Activated naive CD4-positive, alpha-beta T cell treated with anti-CD3 and anti-CD28 coated beads for 36 hours (primary cell): ENCODE measurements at places on chromosomes 3 and 15. TPM values are rescaled to one million over a fixed set of nuclear protein-coding genes. Genes with fewer than 3 reads are reported as not detected.

- no peaks in the 10 kb centered on the region for H3K36me3 ChIP-seq
- H3K27me3 ChIP-seq: no peaks in the 10 kb centered on the region
- peaks cover 12% of the 10 kb centered on the region for H3K4me1 ChIP-seq
- no peak for DNase-seq
- H3K27ac ChIP-seq: no peak overlapping the region
- H3K4me3 ChIP-seq: no peak overlapping the region
Measured at GRCh38 chr3:29186131-29186599, 94.7 kb upstream of the RBMS3 start.

DNA sequence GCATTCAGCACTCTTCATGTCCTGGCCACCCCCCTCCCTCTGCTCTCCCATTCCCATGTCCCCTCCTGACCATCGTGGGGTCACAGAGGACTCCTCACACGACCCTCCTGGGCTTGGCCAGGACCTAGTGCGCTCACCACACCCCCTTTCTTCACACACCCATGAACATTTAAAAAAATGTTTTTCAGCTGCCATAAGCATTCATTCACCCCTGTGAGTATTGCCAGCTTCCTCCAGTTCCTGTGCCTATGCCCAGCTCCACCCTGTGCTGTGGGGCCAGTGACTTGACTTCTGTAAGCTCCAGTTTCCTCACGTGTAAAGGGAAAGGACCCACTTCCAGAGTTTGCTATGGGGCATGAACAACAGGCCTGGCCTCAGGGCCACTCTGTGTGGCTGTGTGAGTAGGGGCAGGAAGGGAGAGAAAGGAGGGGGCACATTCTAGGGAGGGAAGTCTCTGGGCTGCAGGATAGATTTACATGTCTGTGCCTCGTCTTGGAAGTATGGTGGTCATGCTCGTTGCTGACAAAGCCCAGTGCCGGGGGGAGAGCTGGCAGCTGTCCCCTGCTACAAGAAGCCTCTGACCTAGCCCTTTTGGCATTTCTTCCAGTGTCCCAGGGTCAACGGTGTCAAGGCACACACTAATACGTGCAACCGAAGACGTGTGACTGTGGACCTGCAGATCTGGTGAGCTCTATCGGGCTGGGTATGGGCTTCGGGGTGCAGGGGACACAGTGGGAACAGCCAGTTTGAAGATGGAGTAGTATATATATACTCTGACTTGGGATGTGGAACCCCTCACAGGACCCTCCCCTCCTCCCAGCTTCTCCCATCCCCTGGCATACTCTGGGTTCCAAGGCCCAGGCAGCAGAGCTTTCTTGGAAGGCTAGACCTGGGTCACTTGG lies 22.8 kb downstream of the ESYT3 start:
- H3K27me3 ChIP-seq: no peaks in the 10 kb centered on the region
- no peak overlapping the region for H3K4me3 ChIP-seq
- no peak overlapping the region for H3K27ac ChIP-seq
- DNase-seq: no peak

DNA sequence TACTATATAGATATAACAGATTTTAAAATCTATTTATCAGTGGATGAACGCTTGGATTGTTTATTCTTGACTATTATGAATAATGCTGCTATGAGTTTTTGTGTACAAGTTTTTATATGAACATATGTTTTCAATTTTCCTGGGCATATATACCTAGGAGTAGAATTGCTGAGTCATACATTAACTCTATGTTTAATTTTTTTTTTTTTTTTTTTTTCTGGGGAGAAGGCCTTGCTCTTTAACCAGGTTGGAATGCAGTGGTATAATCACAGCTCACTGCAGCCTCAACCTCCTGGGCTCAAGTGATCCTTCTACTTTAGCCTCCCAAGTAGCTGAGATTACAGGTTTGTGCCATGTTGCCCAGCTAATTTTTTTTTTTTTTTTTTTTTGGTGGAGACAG lies 9.1 kb downstream of the CIDEC start:
- no peak overlapping the region for H3K27ac ChIP-seq
- no peaks in the 10 kb centered on the region for H3K4me1 ChIP-seq
- H3K4me3 ChIP-seq: no peak overlapping the region
- H3K27me3 ChIP-seq: no peaks in the 10 kb centered on the region
- DNase-seq: no peak

ZNF280D gene
- total RNA-seq: 13.7 TPM

RARRES1 gene
- not detected for total RNA-seq

- H3K36me3 ChIP-seq: no peaks in the 10 kb centered on the region
- no peak for DNase-seq
- H3K4me3 ChIP-seq: no peak overlapping the region
- H3K4me1 ChIP-seq: peaks cover 27% of the 10 kb centered on the region
- no peaks in the 10 kb centered on the region for H3K27me3 ChIP-seq
- no peak overlapping the region for H3K27ac ChIP-seq
Measured at GRCh38 chr3:58066842-58067241, 58.6 kb downstream of the FLNB start.

GRCh38 chr3:139758654-139759291 lies 81.0 kb upstream of the NMNAT3 start:
- H3K27ac ChIP-seq: no peak overlapping the region
- no peaks in the 10 kb centered on the region for H3K4me1 ChIP-seq
- H3K27me3 ChIP-seq: no peaks in the 10 kb centered on the region
- no peak for DNase-seq
- no peak overlapping the region for H3K4me3 ChIP-seq
- H3K36me3 ChIP-seq: no peaks in the 10 kb centered on the region

- no peak for DNase-seq
- H3K4me3 ChIP-seq: no peak overlapping the region
- no peaks in the 10 kb centered on the region for H3K4me1 ChIP-seq
- H3K27me3 ChIP-seq: peaks cover 4% of the 10 kb centered on the region
- no peak overlapping the region for H3K27ac ChIP-seq
Measured at GRCh38 chr3:33975463-33975862, 177.0 kb downstream of the PDCD6IP start.

GRCh38 chr3:122232485-122232884 lies 49.0 kb downstream of the CASR start:
- H3K27ac ChIP-seq: no peak overlapping the region
- H3K4me3 ChIP-seq: no peak overlapping the region
- no peak for DNase-seq
- peaks cover 20% of the 10 kb centered on the region for H3K4me1 ChIP-seq
- no peaks in the 10 kb centered on the region for H3K36me3 ChIP-seq

- H3K36me3 ChIP-seq: no peaks in the 10 kb centered on the region
- no peak for DNase-seq
Measured at GRCh38 chr3:38990621-38991020, 61.1 kb downstream of the SCN11A start.

GRCh38 chr3:172524611-172525010 lies 1.4 kb upstream of the TNFSF10 start:
- H3K27me3 ChIP-seq: no peaks in the 10 kb centered on the region
- DNase-seq: no peak
- H3K27ac ChIP-seq: peak overlapping the region; percentile 96
- H3K36me3 ChIP-seq: peaks cover 23% of the 10 kb centered on the region
- H3K4me3 ChIP-seq: no peak overlapping the region
